ENCODE measurements at places on chromosomes 1 and 21.

DNA sequence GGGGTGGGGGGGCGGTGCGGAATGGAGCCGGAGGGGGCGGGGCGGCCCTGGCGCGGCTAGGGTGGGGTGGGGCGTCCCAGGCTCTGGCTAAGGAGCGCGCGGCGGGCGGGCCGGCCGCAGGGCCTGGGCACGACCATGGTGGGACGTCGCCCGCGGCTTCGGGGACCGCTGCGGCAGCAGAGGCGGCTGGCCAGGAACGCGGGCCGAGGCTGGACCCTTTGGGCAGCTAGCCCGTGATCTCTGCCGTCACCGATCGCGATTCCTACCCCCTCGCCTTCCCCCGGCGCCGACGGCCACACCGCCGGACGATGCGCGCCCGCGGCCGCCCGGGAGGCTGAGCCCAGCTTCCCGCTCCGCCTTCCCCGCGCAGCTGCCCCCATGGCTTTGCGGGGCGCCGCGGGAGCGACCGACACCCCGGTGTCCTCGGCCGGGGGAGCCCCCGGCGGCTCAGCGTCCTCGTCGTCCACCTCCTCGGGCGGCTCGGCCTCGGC lies at the start of gene MAP3K21:
TSS of gene MAP3K21 (plus strand) at position 74 of the 491 bp plus-strand sequence. CDS start at position 379, 305 bp downstream.
- DNase-seq = no peak

DNA sequence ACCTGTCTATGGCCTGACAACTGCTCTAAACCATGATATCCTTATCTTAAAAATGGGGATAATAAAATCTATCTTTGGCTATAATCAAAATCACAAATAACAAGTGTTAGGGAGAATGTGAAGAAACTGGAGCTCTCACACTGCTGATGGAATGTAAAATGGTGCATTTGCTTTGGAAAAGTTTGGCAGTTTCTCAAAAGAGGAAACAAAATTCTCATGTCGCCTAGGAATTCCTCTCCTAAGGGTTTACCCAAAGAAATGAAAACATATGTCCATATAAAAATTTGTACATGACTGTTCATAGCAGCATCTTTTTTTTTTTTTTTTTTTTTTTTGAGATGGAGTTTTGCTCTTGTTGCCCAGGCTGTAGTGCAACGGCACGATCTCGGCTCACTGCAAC lies 64.3 kb downstream of the ZNF281 start:
- DNase-seq = no peak

- DNase-seq = peak; percentile 86
Observed at GRCh38 chr1:201739492-201740085, 89.4 kb upstream of the IPO9 start.

DNA sequence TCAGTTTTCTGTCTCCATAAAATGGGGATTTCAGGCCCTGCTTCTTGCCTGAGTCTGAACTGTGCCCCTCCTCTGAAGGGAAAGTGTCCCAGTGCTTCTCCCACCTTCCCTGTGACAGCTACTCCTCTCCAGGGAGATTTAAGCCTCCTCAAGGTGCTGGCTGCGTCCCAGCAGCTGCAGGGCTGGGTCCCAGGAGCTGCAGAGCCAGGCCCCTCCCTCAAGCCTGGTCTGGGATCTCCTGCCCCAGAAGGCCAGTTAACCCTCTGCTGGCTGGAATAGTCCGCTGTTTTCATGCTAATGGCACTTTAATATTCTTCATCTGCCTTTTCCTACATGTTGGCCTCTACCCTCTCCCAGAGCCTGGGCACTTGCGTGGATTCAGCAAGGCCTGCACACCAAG lies 99.0 kb downstream of the PLXNA2 start:
- DNase-seq = peak; percentile 51

- no peak for DNase-seq
Observed at GRCh38 chr1:162067466-162067865, 2.0 kb upstream of the NOS1AP start.

- DNase-seq = no peak
Observed at GRCh38 chr1:36831186-36831810, 203.0 kb downstream of the GRIK3 start.

All from H7 (cell line).